ENCODE measurements at places on chromosomes 7 and 10.

DNA sequence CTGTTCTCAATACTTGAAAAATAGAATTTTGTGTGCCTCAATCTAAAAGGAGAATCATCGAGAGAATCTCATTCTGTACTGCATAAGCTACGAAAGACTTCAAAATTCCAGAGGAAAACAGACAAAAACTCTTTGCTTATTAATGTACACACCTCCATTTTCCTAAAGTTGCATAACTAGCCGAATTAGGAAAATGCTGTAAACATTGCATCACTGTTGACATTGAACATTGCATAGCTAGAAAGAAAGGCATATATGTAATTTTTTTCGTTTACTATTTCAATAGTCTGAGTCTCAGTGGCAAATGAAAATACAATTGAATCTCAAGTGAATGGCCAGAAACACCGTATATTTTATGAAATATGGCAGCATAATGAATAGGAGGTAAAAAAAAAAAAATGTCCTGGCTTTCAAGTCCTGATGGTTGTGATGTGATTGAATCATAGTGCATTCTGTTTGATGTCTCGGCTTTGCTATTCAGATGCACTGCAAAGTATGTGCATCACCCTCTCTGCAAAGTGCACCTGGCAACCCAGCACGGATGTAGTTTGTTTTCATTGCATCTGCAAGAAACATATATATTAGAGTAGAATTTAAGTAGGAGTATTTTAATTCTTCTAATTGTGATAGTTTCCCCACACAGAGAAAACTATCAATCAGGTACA lies 196.7 kb downstream of the VTI1A start:
- no peak for DNase-seq

DNA sequence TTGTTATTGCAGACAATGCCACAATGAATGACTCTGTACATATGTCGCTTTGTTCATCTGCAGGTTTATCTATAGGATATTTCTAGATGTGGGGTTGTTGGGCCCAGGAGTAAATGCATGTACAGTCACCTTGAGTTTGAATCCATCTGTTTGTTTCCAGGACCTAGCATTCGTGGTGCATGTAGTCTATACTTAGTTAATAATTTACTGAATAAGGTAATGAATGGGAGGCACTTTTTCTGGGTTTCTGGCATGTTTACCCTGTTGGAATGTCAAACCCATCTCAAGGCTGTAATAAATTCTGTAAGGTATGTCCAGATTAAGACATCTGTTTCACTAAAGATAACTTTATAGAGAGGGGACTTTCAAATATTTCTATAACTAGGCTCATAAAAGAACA lies 23.5 kb downstream of the HECTD2 start:
- no peak for DNase-seq

DNA sequence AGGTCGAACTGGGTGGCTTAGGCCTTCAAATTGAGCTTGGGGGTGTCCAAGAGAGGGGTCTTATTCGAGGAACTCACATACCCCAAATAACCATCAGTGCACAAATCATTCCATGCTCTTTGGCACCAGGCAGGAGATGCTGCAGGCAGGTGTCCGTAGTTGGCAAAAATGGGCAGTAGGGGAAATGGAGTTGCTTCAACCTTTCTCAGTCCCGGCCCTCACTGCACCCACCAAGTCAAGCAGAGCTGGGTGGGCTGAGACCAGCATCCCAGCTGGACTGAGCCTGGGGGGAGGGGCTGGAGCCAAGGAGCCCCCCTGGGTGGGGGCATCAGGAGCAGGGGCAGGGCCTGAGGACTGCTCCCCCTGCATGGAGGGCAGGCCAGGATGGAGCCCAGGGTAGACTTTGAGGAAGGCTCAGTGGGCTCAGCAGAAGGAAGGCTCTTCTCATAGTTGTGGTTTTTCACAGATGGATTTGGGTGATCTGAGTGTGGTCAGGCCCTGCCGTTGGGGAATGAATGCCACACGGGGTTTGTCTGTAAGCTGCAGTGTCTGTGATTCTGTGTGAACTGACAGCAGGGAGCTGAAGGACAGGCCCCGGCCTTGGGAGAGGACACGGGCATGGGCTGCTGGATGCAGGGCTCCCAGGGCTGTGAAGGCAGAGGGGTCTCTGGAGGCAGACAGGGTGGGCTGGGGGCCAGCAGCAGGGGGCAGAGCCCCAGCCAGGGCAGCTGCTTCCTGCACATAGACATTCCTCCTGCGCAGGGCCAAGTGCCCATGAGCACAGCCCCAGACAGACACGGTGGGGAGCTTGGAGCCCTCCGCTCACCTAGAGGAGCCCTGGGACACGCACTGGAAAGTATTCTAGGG lies 144.5 kb downstream of the ADCY1 start:
- no peak for DNase-seq

DNA sequence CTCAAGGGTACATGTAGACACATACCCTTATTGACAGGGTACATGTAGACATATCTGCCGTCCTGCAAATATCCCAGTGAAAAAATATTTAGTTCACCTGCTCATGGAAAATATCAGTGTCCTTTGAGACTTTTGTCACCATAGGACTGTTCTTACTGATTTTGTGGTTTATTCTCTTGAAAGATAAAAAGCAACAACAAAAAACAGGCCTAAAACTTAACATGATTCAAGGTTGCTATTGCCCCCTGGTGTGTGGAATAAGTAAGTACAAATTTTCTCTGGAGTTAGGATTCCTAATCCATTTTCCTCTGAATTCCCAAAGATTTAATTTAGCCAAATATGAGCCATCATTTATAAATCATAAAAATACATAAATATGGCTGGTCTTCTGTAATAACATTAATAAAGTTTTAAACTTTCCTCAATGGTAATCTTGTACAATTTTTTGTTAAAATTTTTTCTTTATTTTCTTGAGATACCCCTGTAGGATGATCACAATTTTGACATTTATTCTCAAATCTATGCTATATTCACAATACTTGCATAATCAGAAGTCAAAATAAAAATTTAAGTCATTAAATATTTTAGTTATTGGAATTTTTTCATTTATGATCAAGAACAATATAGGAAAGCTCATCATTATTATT lies 741.4 kb upstream of the POT1 start:
- DNase-seq: no peak

- DNase-seq: no peak
Observed at GRCh38 chr10:46514899-46515298, 41.6 kb downstream of the GPRIN2 start.

GRCh38 chr7:30485667-30486066 lies 7.1 kb upstream of the NOD1 start:
- DNase-seq: no peak

- DNase-seq: no peak
Observed at GRCh38 chr7:37656913-37657530, 26.5 kb upstream of the GPR141 start.

- no peak for DNase-seq
Observed at GRCh38 chr7:22675917-22676343, 51.1 kb upstream of the IL6 start.

DNA sequence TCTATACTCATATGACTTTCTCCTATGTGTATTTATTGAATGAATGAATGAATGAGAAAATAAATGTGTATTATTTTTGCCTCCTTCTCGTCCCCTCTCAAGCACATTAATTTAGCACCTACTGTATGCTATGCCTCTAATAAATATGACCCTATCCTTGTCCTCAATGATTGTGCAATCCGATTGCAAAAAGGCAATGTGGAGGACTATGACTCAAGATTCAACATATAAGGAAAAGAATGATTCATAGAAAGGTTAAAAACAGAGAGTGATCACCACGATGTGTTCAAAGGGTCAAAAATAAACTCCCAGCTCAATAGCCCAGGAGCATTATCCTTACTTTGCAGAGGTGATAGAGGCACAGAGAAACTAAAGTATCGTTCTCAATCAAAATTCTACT lies 322.8 kb upstream of the SORCS1 start:
- DNase-seq: no peak

DNA sequence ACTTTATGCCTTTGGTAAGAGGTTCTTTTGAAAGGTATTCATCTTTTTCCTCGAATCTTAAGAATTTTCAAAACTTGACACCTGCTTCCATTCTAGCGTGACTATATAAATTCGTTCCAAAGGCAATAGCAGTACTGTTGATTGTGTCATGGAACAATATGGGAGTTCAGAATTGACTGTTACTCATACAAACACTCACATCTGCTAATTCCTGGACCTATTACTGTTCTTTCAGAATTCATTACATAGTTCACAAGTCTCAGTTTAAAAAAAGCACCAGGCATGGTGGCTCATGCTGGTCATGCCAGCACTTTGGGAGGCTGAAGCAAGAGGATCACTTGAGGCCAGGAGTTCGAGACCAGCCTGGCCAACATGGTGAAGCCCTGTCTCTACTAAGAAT lies 80.9 kb downstream of the CACNB2 start:
- DNase-seq: no peak

DNA sequence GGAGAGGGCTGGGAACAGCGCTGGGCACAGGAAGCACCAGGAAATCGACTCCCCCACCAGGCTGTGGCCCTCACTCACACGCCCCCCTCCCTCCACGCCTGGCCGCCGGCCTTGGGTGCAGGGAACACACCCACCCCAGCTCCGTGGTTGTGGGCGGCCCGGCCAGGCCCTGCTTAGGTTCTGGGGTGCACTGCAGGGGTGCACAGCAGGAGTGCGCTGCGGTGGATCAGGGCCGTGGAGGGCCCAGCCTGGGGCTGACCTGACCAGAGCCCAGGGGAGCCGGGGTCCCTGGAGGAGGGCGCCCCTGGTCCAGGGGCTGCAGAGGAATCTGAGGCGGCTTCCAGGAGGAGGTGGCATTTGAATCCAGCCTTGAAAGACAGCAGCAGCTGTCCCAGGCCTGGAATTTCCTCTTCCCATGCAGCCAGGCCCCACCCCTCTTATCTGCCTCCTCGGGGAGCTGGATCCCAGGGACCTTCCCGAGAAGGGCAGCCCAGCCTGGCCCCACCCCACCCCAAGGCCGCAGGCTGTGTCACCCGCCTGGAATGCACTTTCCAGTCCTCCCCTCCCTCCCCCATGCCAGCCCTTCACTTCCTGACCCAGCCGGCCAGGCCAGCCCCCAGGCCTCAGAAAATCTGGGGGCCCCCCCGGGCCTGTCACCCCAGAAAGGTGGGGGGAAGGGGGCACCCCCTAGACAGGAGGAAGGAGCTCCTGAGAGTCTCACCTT lies 18.4 kb upstream of the PDGFA start:
- DNase-seq: no peak

DNA sequence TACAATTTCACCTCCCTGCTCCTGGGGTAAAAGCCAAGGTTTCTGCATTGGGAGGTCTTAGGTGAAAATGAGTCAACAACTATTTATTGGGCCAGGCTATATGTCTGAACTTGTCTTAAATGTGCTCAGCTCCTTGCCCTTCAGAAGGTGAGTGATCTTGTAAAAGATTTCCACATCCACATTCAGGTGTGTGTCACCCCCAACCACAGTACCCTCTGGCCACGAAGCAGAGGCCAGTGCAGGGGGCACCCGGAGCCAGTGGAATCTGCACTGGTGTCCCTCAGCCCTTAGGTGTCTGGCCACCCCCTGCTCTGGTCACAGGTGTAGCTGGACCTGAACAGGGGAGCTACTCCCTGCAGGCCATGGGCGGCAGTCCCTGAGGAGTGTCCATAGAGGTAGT lies 198.5 kb downstream of the PAXIP1 start:
- DNase-seq: no peak

DNA sequence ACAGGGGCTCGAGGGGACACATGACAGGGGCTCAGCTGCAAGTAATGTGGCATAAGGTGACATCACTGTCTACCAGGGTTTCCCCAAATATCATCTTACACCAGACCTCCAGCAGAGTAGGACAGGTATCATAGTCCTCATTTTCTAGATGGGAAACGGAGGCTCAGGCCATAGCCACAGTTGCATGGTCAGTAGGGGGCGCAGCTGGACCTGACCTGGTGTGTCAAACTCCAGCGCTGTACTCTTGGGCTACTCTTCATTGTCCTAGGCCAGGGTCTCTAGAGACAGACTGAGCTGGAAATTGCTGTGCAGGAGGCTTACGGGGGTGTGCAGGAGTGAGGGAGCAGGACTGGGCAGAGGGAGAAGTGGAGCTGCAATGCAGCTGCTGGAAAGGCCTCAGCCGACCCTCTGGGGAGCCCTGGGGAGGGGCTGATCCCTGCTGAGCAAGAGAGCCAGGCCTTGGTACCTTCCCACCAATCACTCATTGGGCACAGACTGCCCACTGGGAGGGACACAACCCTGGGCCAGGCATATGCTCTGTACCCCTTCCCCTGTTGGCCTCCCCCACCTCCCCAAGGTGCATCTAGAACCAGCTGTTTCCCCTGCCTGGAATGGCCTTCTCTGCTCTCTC lies 89.9 kb downstream of the CDH23 start:
- no peak for DNase-seq

DNA sequence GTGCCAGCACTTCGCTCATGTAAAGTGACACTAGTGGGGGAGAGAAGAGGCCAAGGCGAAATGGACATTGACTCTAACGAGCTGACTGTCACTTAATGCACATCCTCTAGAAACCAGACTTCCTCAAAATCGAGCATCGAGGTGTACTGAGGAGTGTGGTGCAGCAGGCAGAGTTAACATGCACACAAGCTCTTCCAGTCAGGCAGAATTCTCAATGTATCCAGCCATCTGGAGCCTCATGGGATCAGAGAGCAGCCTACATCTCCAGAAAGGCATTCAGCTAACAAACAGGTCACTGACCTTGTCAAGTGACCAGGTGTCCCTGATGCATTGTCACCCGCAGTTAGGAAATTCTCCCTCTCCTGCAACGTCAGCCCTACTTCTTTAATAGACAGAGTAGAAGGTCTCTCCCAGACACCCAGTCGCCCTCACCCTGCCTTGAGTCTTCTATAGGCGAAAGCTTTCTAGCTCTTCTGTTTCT lies 259.8 kb upstream of the AOAH start:
- no peak for DNase-seq

DNA sequence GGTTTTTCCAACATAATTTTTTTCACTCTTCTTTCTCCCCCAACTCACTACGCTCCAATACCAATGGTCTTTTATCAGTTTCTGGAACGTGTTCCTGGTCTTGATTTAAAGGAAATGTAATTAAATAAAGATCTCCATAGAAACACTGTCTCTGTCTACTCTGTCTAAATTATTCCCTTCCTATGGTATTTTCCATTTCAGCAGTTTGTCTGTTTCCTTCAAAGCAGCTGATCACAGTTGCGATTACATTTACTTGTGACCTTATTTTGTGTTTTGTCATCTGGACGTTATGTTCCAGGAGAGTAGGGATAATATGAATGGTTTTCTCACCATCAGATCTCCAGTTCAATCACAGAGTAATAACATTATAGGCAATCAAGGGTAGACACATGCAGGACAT lies 359.2 kb downstream of the NRG3 start:
- no peak for DNase-seq

DNA sequence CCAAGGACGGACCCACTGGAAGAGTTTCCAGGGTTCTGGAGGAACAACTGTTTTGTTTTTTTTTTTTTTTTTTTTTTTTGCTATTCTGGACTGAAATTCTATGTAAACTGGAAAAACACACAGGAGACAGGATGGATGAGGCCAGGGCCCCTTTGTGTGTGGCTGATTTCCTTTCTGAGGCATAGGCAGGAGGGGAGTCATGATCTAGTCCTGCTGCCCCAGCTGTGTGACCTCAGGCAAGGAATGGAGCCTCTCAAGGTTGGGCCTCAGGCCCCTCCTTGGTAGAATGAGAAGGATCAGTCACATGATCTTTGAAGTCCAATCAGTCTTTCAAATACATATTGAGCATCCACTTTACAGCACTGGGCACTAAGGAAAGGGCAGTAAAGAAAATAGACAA lies 87.6 kb downstream of the SH3PXD2A start:
- no peak for DNase-seq

GRCh38 chr7:2864999-2865670 lies 21.0 kb upstream of the GNA12 start:
- DNase-seq: peak; percentile 59
